Lower lobe of right lung (tissue), 2 donors: ENCODE measurements at places on chromosomes 2 and 18. TPM values are rescaled to one million over a fixed set of nuclear protein-coding genes. Genes with fewer than 3 reads are reported as not detected.

The B4GALT6 gene
- total RNA-seq, result 4.6 TPM

The ZNF236 gene
- 18.0 TPM for total RNA-seq

The SNTG2 gene
- total RNA-seq, result 1.4 TPM

The NAT8 gene
- not detected for total RNA-seq

The PTPN18 gene
- 74.1 TPM for total RNA-seq

The MBD2 gene
- total RNA-seq, result 102 TPM

The ACADL gene
- total RNA-seq, result 45.4 TPM

The NEURL3 gene
- 0.27 TPM for total RNA-seq

The ANKRD30B gene
- not detected for total RNA-seq

The TYMS gene
- 6.4 TPM for total RNA-seq

The PPP1R1C gene
- total RNA-seq, result 2.9 TPM

The MYOM1 gene
- 5.0 TPM for total RNA-seq

The STPG4 gene
- 0.77 TPM for total RNA-seq

The TMEM178A gene
- total RNA-seq, result 3.2 TPM

The ZSWIM2 gene
- not detected for total RNA-seq

The RRM2 gene
- total RNA-seq, result 8.4 TPM

The TRABD2A gene
- 5.4 TPM for total RNA-seq

The ANKRD36C gene
- total RNA-seq, result 22.2 TPM

The PFN4 gene
- 1.7 TPM for total RNA-seq

The PJVK gene
- total RNA-seq, result 3.0 TPM

The CCDC148 gene
- 2.8 TPM for total RNA-seq

The ABCG8 gene
- total RNA-seq, result not detected

The WDSUB1 gene
- total RNA-seq, result 16.5 TPM

The LAMA1 gene
- 0.65 TPM for total RNA-seq

The CXCR1 gene
- total RNA-seq, result 10.4 TPM

The RAB6C gene
- not detected for total RNA-seq

The DLGAP1 gene
- total RNA-seq, result 3.8 TPM

The TRIM43 gene
- total RNA-seq, result not detected

The DES gene
- total RNA-seq, result 64.5 TPM
